ENCODE measurements at places on chromosomes 1 and 21. TPM values are rescaled to one million over a fixed set of nuclear protein-coding genes. Genes with fewer than 3 reads are reported as not detected.

The ESRRG gene
- total RNA-seq: 17.5 TPM

The SLC41A1 gene
- total RNA-seq: 162 TPM

The DSTYK gene
- 8.2 TPM for total RNA-seq

The TCEANC2 gene
- total RNA-seq: 5.3 TPM

The C2CD4D gene
- not detected for total RNA-seq

The TPM3 gene
- 287 TPM for total RNA-seq

The MATN1 gene
- total RNA-seq: not detected

The SERTAD4 gene
- 7.0 TPM for total RNA-seq

- DNase-seq: no peak
These were observed 47.7 kb upstream of the RPL11 start for GRCh38 chr1:23643736-23644554.

GRCh38 chr1:150576794-150577556 is 2.4 kb downstream of the MCL1 start:
- DNase-seq: no peak

DNA sequence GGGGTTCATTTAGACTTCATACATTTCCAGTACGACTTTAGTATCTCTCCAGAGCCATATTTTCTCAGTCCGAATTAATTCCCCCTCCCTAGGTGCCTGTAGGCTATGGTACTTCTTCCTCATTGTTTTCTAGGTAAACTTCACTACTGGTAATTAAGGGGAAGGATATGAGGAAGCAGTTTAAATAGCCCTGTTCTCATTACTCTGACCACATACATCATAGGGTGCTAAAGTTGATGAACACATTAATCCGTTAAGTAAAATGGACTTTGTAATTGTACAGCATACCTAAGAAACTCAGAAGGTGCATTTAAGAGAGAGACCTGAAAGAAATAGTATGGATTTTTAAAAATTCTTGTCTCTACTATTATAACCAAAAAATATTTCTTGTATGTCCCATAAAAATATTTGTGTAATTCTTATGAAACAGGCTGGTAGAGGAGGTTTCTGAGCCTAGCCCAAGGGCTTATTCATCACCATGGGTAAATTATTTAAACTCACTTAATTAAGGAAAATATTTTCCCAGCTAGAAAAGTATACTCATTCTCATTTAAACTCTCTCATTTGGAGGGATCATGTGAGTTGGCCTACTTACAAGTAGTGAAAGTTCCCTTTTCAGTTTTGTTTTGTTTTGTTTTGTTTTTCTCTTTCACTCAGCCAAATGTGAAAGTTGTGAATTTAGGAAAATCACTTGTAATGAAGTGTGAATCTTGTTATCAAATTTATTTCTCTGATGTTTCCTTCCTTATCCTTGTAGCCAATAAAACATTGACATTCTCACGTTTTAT is 2.0 kb downstream of the PRMT6 start:
- DNase-seq: no peak

DNA sequence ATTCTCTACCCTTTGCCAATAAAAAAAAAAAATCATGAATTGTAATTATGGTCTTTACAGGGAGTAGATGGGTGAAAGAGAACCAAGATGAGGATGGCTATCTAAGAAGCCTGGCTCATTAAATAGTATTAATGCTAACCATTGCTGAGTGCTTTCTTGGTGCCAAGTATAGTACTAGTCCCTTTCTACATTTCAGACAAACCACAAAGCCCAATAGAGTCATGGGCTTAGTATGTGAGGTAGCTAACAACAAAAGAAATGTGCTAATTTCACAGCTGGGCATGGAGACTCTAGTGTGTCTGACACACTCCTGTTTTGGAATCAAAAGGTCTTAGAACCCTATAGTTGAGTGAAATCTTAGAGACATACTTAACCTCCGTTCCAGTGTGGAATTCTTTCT is 84.5 kb upstream of the ESRRG start:
- DNase-seq: no peak

DNA sequence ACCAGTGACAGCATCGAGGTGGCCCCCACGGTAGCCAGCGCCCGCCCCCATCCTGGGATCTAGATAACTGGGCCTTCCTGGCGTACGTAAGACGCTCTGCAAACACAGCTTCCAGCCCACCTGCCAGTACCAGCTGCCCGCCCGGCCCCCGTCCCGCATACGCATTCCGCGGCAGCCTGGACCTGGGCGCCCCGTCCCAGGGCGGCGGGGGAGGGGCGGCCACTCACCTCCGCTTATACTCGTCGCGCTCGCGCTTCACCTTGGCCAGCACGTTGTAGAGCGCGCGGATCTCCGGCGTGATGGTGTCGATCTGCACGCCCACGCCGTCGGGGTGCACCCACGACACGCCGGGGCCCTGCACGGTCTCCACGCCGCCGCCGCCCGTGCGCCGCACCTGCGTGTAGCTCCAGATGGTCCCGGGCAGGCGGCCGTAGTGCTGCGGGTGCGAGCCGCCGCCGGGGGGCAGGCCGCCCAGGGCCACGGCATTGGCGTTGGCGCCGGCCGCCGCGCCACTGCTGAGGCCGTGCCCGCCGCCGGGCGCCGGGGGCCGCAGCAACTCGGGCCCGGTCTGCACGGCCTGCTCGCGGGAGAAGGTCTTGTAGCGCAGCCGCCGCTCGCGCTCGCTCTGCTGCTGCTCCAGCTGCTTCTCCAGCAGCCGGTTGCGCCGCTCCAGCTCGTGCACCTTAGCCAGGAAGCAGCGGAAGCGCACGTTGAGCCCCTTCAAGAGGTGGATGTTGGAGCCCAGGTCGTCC is 859 bp downstream of the IFFO2 start:
- peak; percentile 49 for DNase-seq

- DNase-seq: no peak
These were observed 202.5 kb upstream of the LYPLAL1 start for GRCh38 chr1:218971156-218971555.

DNA sequence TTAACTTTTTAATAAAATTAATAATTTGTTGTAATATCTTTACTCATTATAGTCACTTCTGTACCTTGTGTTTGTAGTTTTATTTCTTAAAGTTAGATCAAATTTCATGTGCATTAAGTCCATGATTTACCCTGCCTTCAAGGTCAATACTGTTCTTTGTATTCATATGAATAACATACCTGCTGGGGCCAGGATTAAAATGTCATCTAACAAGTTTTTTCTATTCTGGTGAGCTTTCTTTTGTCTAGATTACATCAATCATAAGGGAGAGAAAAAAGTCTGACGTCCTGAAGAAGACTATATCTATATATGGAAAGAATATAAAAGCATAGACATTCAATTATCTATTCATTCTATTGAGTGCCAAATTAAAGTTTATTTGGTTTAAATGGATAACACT is 232.6 kb downstream of the COL11A1 start:
- no peak for DNase-seq

GRCh38 chr1:153697191-153698019 is 18.9 kb downstream of the NPR1 start:
- peak; percentile 82 for DNase-seq

GRCh38 chr1:204075139-204075521 is 2.2 kb downstream of the SOX13 start:
- peak; percentile 57 for DNase-seq

DNA sequence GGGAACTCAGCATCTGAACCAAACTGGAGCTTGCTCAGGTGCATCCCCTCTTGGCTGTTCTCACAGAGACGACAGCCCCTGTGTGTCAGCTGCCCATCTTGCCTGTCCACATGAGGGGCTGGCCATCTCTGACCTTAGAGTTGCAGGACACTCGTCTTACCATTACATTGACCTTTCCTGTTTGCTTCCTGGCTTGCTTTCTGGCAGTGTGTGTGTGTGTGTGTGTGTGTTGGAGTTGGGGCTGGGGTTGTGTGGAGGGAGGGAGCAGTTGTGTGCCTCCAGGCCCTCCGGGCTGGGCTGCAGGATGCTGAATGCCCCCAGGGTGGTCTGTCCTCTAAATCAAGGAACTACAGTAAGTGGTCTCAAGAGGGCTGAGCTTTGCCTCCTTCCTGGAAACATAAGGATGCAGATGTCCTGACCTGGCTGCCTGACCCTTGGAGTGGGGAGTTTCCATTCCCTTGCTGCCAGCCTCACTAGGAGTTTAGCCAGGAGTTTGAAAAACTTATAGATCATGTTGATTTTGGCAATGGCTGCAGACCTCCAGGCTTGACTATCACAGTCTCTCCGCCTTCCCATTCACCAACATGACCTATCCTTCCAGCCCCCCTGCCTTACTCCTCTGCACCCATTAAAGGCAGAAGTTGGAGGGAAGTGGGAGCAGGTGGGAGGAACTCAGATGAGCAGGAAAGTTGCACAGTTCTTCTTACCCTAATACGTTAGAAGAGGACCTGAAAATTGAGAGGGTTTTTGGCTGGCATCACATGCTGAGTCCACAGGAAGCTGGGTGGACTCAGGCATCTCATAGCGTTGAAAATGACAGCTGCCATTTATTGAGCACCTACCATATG is 19.0 kb downstream of the RASSF5 start:
- DNase-seq: no peak

DNA sequence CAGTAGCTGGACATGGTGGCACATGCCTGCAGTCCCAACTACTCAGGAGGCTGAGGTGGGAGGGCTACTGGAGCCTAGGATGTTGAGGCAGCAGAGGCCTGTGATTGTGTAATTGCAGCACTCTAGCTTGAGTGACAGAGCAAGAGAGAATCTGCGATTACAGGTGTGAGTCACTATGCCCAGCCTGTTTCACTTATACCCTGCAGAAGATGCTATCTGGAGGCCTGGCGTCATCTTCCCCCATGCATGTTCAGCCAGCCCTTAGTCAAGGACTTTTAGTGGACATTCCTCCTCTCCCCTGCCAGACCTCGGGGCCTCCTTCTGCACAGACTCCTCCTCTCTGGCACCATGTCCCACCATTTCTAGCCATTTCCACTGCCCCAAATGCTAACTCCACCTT is 36.3 kb upstream of the RCC2 start:
- DNase-seq: peak; percentile 41

DNA sequence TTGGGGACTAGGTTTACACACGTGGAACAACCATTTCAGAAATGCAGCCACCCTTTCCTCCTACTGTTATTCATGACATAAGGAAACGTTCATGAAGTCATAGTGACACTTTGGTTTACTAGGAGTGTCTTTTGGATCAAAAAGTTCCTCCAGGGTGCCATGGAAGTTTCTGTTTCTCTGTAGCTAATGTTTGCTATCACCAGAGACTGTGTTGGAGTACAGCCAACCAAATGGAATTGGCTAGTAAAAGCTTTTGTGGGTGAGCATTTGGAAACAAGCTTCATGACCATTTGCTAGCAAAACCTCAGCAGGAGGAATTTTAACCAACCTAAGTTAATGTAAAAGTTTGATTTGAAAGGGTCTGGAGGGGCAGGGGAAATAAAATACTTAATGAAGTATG is 43.9 kb upstream of the ADGRL2 start:
- no peak for DNase-seq

GRCh38 chr1:11823366-11824137 is 17.6 kb downstream of the CLCN6 start:
- no peak for DNase-seq

DNA sequence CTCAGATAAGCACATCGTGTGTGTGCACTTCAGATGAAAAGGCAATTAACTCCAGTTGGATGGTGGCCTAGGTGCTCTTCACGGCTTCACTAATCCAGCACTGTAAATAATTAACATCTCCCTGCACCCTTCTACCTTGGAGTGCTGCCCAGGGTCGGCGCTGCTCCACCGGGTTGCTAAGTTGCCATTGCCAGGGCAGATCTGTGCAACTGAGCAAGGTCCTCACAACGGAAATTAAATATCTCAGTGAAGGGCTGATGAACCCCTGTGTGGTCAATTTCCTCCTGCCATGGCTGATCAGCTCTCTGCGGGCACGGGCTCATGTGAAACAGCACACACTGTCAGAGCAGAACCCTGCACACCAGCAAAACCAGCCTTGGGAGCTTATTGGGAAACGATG is 63.2 kb downstream of the SYDE2 start:
- peak; percentile 51 for DNase-seq
